ENCODE measurements at places on chromosomes 11 and 22. TPM values are rescaled to one million over a fixed set of nuclear protein-coding genes. Genes with fewer than 3 reads are reported as not detected.

DNA sequence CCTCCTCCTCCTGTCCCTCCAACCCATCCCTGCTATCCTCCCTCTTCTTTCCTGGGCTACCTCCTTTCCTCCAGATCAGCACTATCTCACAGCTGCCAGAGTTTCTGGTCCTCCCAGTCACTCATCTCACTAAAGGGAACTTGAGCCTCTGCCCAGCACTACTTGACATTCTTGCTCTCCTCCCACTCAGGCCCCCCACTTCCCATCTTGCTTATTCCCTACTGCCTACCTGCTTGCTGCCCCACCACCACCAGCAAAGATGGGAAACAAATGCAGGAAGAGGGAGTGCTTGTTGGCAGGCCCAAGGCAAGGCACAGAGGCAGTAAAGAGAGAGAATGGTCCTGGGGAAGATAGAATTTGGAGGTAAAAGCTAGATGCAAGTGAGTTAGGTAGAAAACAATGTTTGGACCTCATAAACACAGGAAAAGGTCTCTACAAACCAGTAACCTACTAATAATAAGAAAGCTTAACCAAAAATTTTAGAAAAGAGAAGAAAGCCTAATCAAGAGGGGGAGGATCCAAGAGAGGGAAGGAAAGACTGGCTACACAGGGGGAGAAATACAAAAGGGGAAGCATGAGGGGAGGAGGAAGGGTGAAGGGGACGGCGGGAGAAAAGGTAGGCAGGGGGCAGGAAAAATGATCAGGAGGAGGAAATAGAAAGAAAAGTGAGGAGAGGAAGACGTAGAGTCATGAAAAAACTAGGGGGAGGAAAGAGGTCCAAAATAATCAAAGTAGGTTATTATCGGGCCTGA lies 63.6 kb downstream of the PAK1 start:
- no peaks in the 10 kb centered on the region for H3K36me3 ChIP-seq
- H3K4me1 ChIP-seq, result peaks cover 24% of the 10 kb centered on the region
- no peak overlapping the region for H3K27ac ChIP-seq
- peak overlapping the region; percentile 60 for H3K4me3 ChIP-seq
- DNase-seq, result no peak

DNA sequence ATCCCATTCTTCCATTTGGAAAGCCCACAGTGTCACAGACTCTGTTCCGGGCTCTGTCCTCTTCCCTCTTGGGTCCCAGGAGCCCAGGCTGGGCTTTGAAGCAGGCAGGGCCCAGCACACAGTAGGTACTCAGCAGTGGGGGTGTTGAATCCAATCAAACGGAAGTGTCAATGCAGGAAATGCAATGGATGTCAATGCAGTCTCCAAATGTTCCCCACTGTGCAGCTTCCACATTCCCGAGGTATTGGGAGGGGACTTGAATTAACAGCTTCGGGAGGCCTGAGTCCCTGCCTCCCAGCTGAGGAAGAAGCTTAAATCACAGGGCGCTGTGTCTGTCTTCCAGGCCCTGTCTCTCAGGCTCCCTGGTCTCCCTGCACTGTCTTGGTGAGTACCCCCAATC lies 21.8 kb upstream of the SMIM35 start:
- H3K27me3 ChIP-seq, result no peaks in the 10 kb centered on the region
- no peaks in the 10 kb centered on the region for H3K4me1 ChIP-seq
- no peak overlapping the region for H3K27ac ChIP-seq
- H3K4me3 ChIP-seq, result no peak overlapping the region
- H3K36me3 ChIP-seq, result no peaks in the 10 kb centered on the region
- DNase-seq, result no peak

Gene C22orf31
- not detected for total RNA-seq

DNA sequence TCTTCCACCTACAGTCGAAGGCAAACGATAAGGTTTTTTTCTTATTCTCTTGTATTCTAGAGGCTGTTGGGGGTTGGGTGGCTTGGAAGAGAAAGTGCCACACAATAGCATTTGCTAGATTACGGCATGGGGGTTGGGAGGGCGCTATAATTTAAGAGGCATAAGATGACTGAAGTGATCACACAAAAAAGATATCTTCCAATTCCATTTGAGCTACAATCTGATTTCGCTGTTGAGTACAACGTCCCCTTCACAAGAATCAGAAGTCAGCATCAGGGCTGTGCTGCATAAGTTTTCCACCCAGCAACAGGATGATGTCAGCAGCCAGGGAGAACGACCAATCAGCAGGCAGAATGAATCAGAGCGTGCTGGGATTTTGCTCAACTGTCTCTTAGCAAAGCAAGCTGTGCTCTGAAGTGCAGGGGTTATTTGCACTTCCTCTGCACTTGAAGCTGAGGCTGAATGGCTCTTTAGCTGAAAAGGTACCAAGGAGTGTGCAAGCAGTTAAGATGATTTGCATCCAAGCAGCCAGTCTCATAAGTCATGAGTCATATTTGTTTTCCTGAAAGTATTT lies 23.2 kb upstream of the SESN3 start:
- no peaks in the 10 kb centered on the region for H3K36me3 ChIP-seq
- H3K4me3 ChIP-seq, result peak overlapping the region; percentile 40
- peaks cover 33% of the 10 kb centered on the region for H3K4me1 ChIP-seq
- H3K27me3 ChIP-seq, result no peaks in the 10 kb centered on the region
- DNase-seq, result peak; percentile 78

DNA sequence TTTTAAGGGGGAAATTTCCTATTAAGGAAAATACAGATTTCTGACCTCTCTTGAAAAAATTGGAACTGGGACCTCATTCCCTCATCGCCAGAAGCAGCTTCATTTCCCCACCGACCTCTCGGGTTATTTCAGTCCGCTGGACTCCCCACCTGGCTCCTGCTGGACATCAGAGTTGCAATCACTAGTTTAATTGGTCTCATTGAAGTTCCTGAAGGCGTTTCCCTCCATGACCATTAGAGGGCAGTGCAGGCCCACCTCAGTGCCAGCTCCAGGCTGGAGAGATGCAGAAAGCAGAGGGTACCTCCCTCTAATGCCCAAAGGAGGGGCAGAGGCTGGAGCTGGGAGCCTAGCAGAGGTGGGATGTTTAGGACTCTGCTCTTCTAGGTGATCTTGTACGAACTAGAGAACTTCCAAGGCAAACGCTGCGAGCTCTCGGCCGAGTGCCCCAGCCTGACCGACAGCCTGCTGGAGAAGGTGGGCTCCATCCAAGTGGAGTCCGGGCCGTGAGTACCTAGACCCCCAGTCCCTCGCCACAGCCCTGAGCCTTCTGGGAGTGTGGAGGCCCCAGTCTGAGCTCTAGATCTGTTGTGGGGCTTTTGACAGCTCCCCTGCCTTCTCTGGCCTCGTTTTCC lies 2.7 kb downstream of the CRYBB3 start:
- H3K27me3 ChIP-seq, result no peaks in the 10 kb centered on the region
- H3K4me3 ChIP-seq, result no peak overlapping the region
- H3K4me1 ChIP-seq, result no peaks in the 10 kb centered on the region

DNA sequence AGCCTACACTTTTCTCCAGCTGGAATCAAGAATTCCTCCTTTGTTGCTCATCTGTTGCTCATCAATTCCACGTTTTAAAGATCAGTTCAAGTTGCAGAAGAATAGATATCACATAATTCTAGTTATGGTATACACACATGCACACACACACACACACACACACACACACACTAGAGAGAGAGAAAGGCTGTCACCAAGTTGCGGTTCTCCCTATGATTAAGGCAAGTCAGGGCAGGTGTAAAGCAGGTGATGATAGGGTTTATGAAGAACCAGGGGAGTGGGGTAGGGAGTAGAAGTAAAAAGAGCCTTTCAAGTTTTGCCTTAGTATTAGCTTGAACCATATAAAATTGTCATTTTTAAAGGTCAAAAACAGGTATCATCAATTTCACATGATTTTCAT lies 31.7 kb upstream of the TMPRSS4 start:
- no peaks in the 10 kb centered on the region for H3K27me3 ChIP-seq
- no peak for DNase-seq
- no peak overlapping the region for H3K27ac ChIP-seq
- H3K4me1 ChIP-seq, result no peaks in the 10 kb centered on the region
- H3K4me3 ChIP-seq, result no peak overlapping the region

DNA sequence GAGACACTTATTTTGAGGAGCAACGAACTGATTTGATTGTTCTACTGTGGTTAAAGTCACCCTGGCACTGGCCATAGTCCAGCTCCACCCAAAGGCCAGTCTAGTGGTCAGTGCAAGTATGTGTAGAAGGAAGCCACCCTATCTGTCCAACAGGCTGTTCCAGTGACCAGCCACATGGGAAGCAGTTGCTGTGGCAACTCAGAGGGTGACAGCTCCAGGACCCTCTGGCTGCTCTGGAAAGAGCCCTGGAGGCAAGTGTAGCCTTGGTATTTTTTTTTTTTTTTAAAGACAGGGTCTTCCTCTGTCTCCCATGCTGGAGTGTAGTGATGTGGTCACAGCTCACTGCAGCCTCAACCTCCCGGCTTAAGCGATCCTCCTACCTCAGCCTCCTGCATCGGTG lies 27.8 kb downstream of the LMO1 start:
- no peak overlapping the region for H3K27ac ChIP-seq
- no peaks in the 10 kb centered on the region for H3K36me3 ChIP-seq
- no peaks in the 10 kb centered on the region for H3K27me3 ChIP-seq
- peak; percentile 20 for DNase-seq
- no peak overlapping the region for H3K4me3 ChIP-seq
- H3K4me1 ChIP-seq, result no peaks in the 10 kb centered on the region

GRCh38 chr11:120708511-120709183 lies 197.1 kb downstream of the GRIK4 start:
- no peaks in the 10 kb centered on the region for H3K36me3 ChIP-seq
- H3K4me3 ChIP-seq, result no peak overlapping the region
- no peak overlapping the region for H3K27ac ChIP-seq
- no peak for DNase-seq
